GM23338 (cell line): ENCODE measurements at places on chromosomes 6 and 20. TPM values are rescaled to one million over a fixed set of nuclear protein-coding genes. Genes with fewer than 3 reads are reported as not detected.

DNA sequence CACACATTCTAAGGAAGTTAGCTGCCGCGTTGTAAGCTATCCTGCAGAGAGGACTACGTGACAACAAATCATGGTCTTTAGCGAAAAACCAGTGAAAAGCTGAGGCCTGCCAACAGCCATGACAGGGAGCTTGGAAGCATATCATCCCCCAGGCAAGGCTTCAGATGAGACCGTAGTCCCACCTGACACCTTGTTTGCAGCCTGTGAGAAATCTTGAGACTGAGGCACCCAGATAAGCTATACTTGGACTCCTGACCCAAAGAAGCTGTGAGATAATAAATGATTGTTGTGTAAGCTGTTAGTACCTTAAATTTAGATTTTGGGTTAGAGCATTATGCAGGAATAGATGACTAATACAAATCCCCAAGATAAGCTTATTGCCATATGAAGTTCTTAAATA is 45.4 kb upstream of the SENP6 start:
- H3K27me3 ChIP-seq = no peaks in the 10 kb centered on the region
- peak; percentile 13 for DNase-seq
- H3K36me3 ChIP-seq = no peaks in the 10 kb centered on the region
- H3K27ac ChIP-seq = no peak overlapping the region
- no peak overlapping the region for H3K4me3 ChIP-seq
- no peaks in the 10 kb centered on the region for H3K4me1 ChIP-seq

GRCh38 chr6:158095671-158096070 is 72.4 kb downstream of the SERAC1 start:
- DNase-seq = no peak
- H3K4me3 ChIP-seq = no peak overlapping the region
- no peaks in the 10 kb centered on the region for H3K36me3 ChIP-seq
- no peaks in the 10 kb centered on the region for H3K27me3 ChIP-seq
- H3K4me1 ChIP-seq = no peaks in the 10 kb centered on the region

- DNase-seq = no peak
- peaks cover 35% of the 10 kb centered on the region for H3K4me1 ChIP-seq
- H3K27ac ChIP-seq = no peak overlapping the region; the same call in 1 of the 2 replicates
- H3K27me3 ChIP-seq = no peaks in the 10 kb centered on the region
- H3K4me3 ChIP-seq = no peak overlapping the region
- H3K36me3 ChIP-seq = no peaks in the 10 kb centered on the region
Observed at GRCh38 chr20:61443443-61444126, 191.5 kb downstream of the CDH4 start.

DNA sequence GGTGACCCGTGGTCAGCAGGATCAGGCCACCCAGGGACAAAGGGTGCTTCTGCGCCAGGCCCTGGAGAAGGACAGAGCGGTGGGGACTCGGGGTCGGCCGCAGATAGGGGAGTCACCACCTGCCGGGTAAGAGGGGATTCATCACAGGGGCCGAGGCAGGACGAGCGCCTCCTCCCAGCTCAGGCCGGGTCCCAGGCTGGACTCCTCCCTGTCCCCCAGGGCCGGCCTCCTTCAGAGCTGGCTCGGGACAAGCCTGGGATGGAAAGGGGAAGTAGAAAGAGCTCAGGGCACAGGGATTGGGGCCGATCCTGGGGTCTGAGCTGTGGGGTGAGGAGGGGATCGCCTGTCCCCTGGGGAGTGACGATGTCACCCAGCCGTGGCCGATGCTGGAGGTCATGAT is 154.6 kb upstream of the PROKR2 start:
- no peak overlapping the region for H3K27ac ChIP-seq
- H3K36me3 ChIP-seq = no peaks in the 10 kb centered on the region
- no peaks in the 10 kb centered on the region for H3K4me1 ChIP-seq
- no peaks in the 10 kb centered on the region for H3K27me3 ChIP-seq
- no peak overlapping the region for H3K4me3 ChIP-seq

DNA sequence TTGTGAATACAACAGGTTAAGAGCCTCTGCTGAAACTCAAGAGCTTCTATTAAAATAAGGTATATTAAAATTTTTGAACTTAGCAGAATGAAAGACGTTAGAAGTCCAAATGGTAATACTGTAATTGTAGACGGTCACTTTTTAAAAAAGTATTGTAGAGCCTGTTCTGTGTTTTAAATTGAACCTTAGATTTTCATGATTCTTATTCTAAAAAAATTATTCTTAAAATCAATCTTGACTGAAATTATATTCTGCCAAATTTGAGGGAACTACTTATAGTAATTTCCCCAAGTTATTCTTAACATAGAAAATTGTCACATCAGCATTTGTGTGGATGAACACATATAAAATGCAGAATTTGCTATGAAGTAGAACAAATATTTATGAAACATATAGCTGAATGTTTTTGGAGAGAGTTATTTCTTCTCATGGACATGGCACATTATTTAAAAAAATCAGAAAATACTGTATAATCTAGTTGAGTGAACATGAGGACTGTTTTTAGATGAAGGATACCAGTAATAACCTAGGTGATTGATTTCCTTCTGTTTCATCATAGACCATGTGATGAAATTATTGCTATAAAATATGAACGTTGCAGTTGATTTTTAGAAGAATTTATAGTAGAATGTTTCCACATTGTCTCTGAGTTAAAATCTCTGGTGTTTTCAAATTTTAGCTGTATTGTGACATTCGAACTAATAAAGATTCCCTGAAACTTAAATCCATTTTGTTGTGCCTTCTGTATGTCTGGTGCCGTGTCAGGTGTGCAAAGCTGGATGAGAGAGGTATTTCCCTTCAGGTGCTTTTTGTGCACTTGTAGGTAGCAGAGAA is 2.8 kb downstream of the TBPL1 start:
- no peaks in the 10 kb centered on the region for H3K27me3 ChIP-seq
- peaks cover 23% of the 10 kb centered on the region for H3K4me1 ChIP-seq
- H3K4me3 ChIP-seq = peak overlapping the region; percentile 57; the same call in 1 of the 2 replicates

DNA sequence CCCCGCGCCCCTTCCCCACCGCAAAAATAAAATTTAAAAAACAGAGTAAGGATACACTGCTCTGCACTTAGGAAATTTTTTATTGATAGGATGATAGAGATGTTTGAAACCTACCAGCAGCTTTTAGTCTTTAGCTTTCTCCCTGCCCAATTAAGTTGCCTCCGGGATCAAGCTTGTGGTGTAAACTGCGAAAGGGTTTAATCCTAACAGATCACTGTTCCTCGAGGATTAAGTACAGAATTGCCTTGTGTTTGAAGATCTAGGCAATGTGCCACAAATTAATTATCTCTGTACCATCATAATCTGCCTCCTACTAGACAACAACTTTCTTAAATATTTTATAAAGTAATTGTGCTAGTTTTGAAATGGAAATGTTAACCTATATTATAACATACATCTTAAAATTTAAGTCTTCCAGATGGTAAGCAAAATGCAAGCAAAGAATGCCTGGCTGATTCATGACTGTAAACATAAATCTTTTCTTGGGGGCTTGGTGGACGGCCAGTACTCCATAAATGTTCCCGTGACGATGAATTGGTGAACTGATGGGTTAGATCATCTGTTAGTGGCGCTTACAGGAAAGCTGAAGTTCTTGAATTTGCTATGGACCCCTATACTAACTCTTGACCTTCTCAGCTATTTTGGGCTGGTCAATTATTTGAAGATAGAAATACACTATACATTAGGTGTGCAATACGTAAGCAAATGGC is 58.0 kb upstream of the ARHGAP18 start:
- no peak for DNase-seq
- peak overlapping the region; percentile 54 for H3K4me3 ChIP-seq
- H3K36me3 ChIP-seq = no peaks in the 10 kb centered on the region
- no peak overlapping the region for H3K27ac ChIP-seq

- no peak overlapping the region for H3K27ac ChIP-seq
- H3K4me3 ChIP-seq = no peak overlapping the region
- H3K27me3 ChIP-seq = no peaks in the 10 kb centered on the region
- DNase-seq = peak; percentile 67
Observed at GRCh38 chr6:165729307-165729936, 66.4 kb upstream of the PDE10A start.

- peaks cover 6% of the 10 kb centered on the region; the same call in 1 of the 2 replicates for H3K36me3 ChIP-seq
- no peak overlapping the region for H3K4me3 ChIP-seq
- H3K27ac ChIP-seq = no peak overlapping the region
- no peaks in the 10 kb centered on the region for H3K27me3 ChIP-seq
Observed at GRCh38 chr6:85561750-85562357, 31.8 kb downstream of the SNX14 start.

- H3K27ac ChIP-seq = no peak overlapping the region
- H3K4me3 ChIP-seq = no peak overlapping the region
- H3K27me3 ChIP-seq = no peaks in the 10 kb centered on the region
- no peaks in the 10 kb centered on the region for H3K36me3 ChIP-seq
- no peak for DNase-seq
- 0 out of 2 replicates have a peak, but pooled peaks cover 5% of the 10 kb centered on the region for H3K4me1 ChIP-seq
Observed at GRCh38 chr6:136647363-136647852, 97.2 kb upstream of the MAP7 start.

DNA sequence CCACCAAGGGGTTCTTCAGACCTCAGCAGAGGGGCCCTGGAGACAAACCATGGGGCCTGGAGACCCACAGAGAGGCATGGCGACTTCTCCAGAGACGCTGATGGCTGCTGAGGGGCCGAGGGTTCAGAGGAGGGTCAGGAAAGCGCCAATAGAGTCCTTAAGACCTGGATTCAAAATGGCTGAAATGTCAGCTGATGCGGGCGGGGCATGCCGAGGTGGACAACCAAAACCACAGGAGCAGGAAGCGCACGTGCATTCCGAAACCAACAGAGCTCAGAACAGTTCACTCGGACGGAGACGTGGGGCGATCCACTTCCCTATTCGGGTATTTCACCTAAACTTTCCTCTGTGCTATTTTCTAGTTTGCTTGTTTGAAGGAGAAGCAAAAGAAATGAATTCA is 99.9 kb upstream of the RIN2 start:
- no peak overlapping the region for H3K27ac ChIP-seq
- no peaks in the 10 kb centered on the region for H3K36me3 ChIP-seq
- no peak overlapping the region for H3K4me3 ChIP-seq
- H3K27me3 ChIP-seq = no peaks in the 10 kb centered on the region
- no peak for DNase-seq
- peaks cover 9% of the 10 kb centered on the region; the same call in 1 of the 2 replicates for H3K4me1 ChIP-seq

- no peak overlapping the region for H3K27ac ChIP-seq
- peaks cover 14% of the 10 kb centered on the region for H3K4me1 ChIP-seq
- H3K36me3 ChIP-seq = no peaks in the 10 kb centered on the region
- H3K4me3 ChIP-seq = no peak overlapping the region
- H3K27me3 ChIP-seq = no peaks in the 10 kb centered on the region
Observed at GRCh38 chr6:138563650-138564049, 64.4 kb upstream of the NHSL1 start.

GRCh38 chr6:166866839-166867637 is 89.3 kb downstream of the RNASET2 start:
- H3K27me3 ChIP-seq = peaks cover 8% of the 10 kb centered on the region; the same call in 1 of the 2 replicates
- H3K4me3 ChIP-seq = no peak overlapping the region
- no peak overlapping the region for H3K27ac ChIP-seq
- no peaks in the 10 kb centered on the region for H3K36me3 ChIP-seq
- DNase-seq = no peak

RHAG gene
- total RNA-seq = not detected in 2 replicates

ZNF451 gene
- total RNA-seq = 50.7 and 54.1 TPM in 2 replicates

GSTA2 gene
- total RNA-seq = not detected in 2 replicates

TBP gene
- 26.3 and 30.3 TPM in 2 replicates for total RNA-seq
